ENCODE measurements at places on chromosomes 2 and 18.

DNA sequence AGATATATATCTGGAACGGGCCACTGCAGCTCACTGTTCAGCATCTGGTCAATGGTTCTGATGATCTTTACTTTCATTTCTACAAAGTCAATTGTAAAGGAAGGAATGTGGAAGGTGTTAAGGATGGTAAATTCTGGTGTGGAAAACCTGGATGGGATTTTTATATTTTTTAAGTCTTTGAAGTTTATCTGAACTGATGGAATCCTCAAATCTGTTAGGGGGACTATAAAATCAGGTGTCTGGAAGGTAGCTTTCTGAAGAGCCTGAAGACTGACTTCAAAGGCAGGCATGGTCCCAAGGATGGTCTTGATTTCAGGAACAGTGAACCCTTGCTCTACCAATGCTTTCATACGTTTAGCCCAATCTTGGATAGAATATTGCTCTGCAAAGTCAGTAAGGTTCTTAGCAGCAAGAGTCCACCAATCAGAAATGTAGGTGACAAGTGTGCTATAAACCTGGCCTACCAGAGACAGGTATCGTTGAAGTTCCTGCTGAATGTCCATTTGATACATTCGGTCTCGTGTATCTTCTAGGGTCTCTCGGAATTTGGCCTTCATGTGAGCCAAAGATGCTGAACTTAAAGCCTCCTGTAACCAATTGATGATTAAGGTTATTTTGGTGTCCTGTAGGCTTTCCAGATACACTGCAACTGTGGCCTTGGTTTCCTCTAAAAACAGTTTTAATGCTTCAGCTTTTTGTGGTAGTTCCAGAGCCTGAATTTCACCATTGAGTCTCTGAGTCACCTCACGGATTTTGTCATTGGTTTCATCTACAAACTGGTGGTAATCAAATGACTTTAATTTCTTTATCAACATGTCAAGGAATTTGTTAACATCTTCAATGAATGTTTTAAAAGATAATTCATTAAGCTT, 34.8 kb downstream of the APOB start:
- DNase-seq = no peak

- no peak for DNase-seq
Observed at GRCh38 chr2:188813315-188813714, 160.9 kb upstream of the COL3A1 start.

GRCh38 chr2:202636213-202636513, 1.4 kb downstream of the FAM117B start:
- DNase-seq = no peak

GRCh38 chr2:11710210-11710609, 36.2 kb upstream of the LPIN1 start:
- DNase-seq = no peak

DNA sequence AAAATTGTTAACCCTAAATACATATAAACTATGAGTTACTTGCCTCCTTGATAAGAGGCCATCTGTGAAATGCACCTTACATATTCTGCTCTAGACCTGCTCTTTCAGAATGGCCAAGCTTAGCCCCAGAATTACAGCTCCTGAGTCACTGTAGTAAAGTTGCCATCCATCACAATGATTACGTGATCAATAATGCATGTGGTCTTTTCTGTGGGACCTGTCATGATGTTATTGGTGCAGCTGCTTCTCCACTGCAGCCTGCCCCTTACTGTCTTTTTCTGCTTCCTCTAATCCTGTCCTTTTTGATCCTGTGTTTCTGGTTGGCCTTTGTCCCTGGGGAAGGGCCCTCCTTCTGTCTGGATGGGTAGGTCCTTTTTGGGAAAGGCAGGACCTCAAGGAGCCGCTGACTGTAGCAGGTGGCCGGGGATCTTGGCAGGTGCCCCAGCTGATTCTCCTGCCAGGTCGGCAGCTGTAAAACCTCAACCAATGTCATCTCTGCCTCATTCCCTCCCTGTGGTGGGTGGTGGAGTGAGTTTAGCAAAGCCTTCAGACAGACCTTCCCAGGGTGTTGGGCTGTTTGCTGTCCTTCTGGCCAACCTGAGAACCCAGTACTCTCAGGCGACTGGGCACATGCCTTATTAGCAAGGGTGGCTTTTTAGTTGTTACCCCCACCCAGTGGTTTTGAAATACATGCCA, 126.2 kb upstream of the EML6 start:
- no peak for DNase-seq

GRCh38 chr2:239724851-239725550, 300.1 kb downstream of the NDUFA10 start:
- DNase-seq = no peak

DNA sequence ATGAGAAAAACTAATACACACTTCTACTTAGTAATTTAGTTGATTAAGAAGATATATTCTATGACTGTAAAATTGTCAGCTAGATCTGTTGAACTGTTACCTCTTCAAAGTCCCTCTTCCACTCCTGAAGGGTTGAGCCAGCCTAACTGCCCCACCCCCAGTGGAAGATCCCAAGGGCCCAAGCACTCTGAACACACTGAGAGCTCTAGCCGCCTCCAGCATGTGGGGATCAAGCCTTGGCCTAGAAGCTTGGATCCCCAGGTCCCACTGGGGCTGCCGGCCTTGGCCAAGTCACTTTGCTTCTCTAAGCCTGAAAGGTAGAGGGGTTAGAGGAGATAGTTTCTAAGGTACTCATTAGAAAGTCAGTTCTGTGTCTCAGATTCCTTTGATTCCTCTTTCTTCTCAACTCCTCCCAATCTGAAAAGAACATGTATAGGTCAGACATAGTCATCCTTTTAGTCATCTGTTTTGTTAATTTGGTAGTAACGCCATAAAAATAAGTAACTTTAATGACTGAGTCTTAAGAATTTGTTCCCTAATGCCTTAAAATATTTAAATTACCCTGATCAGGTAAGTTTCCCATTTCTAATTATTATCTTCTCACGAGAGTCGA, 5.6 kb downstream of the CPSF3 start:
- no peak for DNase-seq

DNA sequence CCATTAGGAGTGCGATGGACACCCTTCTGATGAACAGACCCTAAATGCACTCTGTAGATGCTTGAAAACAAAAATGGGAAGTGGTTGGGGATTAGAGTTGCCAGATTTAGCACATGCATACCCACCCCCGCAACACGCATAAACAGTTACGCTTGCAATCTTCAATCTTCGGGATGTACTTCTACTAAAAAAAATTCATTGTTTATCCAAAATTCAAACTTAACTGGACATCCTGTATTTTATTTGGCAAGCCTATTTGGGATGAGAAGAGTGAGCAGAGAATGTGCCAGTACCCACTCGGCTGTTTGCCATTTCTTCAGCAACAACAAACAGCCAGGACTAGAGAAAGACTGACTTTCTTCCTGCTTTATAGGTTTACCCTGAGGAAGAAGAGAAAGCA, 18.4 kb downstream of the KIAA2012 start:
- no peak for DNase-seq

DNA sequence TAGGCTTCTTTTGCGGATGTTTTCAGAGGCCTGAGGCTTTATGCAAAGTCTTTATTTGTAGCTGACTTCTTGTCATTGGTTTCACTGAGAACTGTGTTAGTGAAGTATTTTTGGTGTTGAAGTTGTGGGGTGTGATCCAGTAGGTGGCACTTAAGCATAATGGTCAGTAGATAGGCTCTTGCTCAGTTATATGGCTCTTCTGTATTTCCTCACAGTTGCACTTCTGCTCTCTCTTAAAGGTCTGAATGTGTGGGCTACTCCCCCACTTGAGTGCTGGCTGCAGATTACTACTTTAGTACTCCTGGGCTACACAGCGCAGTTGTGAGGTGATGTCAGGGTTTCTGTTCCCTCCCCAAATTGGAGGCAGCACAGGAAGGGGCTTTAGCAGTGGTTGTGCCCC, 133.8 kb upstream of the SCN7A start:
- DNase-seq = no peak

DNA sequence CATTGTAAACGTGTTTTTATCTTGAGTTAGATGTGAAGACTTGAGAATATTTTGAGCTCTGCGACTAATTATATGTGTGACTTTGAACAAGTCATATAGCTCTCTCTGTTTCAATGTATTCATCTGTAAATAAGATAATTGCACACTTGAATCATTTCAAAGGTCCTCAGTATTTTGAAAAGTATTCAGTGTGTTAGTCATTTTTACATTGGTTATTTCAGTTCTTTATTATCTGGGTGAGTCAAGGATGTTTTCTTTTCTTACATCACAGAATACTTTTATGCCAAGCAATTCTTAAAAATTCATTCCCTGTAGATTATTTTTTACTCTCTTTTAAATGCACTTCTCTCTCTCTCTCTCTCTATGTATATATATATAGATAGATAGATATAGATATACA, 1098.0 kb upstream of the ZEB2 start:
- DNase-seq = no peak

DNA sequence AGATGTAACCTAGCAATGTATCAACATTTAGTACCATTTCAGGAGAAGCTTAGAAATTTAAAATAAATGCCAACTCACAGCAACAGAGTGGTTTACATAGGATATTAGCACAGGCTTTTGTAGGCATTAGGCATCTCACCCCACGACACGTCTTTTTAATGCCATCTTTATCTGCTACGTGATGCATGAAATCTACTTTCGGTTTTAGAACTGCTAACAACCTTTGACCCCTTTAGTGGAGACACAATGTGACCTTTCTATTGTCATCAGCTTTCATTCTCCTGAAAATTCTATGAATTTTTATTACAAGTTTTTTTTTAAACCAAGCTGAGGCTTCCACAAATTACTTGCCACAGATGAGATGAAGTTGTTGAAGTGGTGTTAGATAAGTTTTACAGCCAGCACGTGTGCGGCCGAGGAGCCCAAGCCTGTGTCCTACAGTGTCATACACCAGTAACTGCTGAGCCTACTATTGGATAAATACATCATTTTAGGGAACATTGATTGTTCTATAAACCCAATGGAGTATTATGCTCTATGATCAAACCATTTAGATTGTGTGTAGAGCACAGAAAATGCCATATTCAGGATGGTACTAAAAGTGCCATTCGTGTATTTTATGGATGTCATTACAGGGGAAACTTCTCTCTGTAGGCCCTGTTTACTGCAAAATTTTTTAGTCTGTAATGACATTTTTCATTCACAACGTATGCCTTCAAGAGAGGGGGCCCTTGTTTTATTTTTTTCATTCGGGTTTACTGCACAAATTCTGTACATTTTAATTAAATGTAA, 151.6 kb downstream of the PTGR3 start:
- no peak for DNase-seq

GRCh38 chr2:145752091-145752806, 1232.3 kb upstream of the ZEB2 start:
- no peak for DNase-seq

- DNase-seq = no peak
Observed at GRCh38 chr2:150782613-150783012, 295.1 kb upstream of the RND3 start.

DNA sequence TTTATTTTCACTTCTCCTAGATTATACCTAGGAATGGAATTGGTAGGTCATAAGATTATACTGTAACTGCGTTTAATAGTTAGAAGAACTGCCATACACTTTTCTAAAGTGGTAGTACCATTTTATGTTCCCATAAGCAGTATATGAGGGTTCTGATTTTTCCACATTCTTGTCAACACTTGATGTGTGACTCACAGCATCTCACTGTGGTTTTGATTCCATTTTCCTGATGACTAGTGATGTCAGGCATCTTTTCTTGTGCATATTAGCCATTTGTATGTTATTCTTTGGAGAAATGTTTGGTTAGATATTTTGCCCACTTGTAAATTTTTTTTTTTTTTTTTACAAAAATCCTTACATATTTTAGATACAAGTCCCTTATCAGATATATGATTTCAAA, 2.3 kb downstream of the DCAF17 start:
- DNase-seq = no peak

DNA sequence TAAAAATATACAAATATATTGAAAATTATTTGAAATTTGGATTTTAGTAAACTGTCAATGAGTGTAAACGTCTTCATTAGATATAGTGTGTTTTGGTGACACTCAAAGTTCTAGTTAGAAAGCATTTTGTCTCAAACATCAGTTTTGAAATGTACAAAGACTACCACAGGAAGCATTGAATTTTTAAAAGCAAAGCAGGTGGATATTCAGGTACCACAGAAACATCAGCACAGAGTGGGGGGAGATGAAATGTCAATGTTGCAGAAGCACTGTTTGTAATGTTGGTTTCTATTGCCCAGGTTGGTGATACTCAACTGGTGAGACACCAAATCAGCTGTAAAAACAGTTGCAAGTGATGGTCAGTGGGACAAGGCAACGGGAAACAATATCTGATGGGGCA, 136.5 kb upstream of the ITGA4 start:
- DNase-seq = no peak

- peak; percentile 30 for DNase-seq
Observed at GRCh38 chr2:15912203-15912602, 28.1 kb upstream of the MYCN start.

GRCh38 chr18:24103320-24104021, 35.4 kb upstream of the CABYR start:
- DNase-seq = no peak

GRCh38 chr2:26273501-26273900, 28.8 kb downstream of the HADHB start:
- no peak for DNase-seq

- DNase-seq = no peak
Observed at GRCh38 chr2:43158259-43158880, 68.0 kb downstream of the ZFP36L2 start.

- no peak for DNase-seq
Observed at GRCh38 chr18:67518566-67518965, 2.0 kb upstream of the DSEL start.

GRCh38 chr2:98564541-98565132, 43.7 kb downstream of the COA5 start:
- DNase-seq = no peak

GRCh38 chr2:17814601-17815000, 1.7 kb upstream of the MSGN1 start:
- no peak for DNase-seq

DNA sequence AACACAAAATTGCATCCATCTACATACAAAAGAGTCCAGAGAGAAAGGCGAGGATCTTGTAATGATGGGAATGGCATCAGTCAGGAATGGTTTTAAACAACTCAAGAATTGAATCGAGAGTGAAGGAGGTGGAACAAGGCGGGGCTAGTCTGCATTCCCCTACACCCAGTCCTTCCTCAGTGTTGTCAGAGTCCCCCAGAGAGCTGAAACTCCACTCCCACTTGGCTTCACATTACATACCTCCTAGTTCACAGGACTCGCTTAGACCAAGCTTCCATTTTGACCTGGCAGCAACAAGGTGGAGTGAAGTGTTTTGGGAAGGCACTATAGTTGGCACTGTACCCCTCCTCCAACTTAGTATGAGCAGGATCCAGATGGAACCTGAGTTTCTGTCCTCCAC, 1273.5 kb upstream of the CRIM1 start:
- no peak for DNase-seq

DNA sequence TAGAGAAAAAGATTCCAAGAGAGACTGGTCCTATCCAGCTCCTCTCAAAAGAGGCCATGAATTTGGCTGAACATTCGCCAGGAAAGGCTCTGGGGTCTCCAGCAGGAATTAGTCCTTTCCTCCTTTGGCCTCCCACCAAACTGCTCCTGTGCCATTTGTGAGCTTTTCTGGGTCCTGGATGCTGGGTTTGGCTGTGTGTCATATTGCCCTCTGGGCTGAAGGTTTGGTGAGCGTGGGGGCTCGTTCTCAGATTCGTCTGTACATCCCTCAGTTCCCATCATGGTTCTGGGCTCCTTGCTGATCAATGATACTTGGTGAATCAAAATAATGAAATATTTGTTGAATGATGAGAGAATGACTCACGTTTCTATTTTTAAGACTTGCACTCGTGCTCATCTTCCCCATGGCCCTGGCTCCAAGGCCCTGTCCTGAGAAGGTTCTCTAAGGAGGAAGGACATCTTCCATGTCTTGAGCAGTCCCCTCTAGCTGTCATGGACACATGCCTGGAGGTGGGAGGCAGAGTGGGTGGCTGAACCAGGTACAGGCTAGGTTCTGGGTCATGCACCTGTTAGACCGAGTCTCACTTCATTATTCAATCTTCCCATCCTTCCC, 47.8 kb upstream of the RHOB start:
- no peak for DNase-seq

All from occipital lobe (tissue), 3 donors.